ENCODE measurements at places on chromosomes 2 and 18.

DNA sequence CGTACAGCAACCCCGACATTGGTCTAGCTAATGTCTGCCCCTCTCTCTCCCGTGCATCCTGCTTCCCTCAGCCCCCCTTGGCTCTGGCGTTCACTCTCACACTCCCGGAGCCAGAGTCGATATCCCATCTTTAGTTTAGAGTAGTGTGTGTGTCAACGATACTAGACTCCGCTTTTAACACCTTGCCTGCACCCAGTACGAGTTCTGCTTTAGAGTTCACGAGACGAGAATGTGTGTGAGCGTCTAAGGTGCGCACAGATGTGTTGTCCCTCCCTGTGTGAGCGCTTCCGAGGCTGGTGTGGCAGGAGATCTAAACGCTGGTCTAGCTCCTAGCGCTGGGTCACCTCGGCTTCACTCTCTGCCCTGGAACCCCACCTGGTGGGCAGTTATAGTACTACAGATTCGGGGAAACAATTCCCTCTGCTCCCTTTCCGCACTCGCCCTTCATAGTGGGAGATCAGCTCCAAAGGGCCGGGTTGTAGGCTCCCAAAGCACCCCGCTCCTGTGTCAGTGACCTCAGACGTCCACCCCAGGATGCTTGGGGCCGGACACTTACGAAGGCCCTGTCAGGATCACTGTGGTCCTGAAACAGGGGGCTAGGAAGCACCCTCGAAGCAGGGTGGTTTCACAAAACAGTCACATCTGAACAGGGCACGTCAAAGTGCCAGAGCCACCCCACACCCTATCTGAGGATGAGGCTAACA lies 2.6 kb upstream of the CYP26B1 start:
- peak; percentile 84 for DNase-seq

DNA sequence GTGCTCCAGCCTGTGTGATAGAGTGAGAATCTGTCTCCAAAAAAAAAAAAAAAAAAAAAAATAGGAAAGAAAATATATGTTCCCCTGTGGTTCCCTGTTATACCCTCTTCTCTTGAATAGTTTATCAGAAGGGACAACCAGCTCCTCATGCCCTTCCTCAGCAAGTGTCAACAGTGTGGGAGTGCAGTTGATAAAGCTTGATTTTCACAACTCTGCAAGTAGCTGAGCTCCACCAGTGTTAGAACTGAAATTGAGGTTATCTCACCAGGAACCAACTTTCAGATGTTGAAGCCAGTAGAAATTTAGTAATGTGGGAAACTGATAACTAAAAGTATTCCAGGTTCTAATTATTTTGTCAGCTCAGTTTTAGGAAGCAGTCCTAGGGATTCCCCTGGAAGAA lies 25.1 kb downstream of the NEDD4L start:
- no peak for DNase-seq

- DNase-seq, result peak; percentile 2
These were observed 28.9 kb downstream of the OSBPL1A start for GRCh38 chr18:24368749-24369148.

DNA sequence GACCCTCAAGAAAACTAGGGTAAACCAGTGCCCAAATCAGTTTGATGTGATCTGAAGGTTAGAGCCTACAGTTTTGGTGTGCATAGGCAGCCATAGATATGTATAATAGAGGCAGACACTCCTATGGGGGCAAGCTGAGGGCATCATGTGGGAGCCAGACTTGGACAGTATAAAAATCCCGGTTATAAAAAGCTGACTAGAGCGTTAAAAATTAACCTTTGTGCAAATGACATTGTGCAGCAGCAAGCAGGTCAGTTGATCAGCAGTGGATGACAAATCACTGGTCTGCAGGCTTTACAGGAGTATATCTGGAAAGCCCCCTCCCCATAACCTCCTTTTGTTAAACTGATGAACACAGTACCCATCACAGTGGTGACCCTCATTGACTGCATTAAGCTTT lies 107.8 kb downstream of the CTNNA2 start:
- DNase-seq, result no peak

DNA sequence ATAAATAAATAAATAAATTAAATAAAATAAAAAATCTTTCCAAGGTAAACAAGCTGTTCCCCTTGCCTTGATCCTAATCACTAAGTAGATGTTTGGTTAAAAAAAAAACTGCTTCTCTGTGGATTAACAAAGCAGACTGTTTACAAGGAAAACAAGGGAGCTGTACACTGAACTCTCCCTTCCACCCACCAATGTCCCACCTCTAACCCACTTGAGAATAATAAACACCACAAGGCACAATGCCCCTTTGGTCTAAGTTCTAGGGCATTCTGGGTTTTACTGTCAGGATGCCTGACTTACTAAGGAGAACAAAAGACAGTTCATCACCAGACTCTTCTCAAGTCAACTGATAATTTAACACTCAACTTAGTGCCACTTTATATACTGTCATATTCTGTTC lies 83.5 kb downstream of the NCKAP1 start:
- DNase-seq, result no peak

DNA sequence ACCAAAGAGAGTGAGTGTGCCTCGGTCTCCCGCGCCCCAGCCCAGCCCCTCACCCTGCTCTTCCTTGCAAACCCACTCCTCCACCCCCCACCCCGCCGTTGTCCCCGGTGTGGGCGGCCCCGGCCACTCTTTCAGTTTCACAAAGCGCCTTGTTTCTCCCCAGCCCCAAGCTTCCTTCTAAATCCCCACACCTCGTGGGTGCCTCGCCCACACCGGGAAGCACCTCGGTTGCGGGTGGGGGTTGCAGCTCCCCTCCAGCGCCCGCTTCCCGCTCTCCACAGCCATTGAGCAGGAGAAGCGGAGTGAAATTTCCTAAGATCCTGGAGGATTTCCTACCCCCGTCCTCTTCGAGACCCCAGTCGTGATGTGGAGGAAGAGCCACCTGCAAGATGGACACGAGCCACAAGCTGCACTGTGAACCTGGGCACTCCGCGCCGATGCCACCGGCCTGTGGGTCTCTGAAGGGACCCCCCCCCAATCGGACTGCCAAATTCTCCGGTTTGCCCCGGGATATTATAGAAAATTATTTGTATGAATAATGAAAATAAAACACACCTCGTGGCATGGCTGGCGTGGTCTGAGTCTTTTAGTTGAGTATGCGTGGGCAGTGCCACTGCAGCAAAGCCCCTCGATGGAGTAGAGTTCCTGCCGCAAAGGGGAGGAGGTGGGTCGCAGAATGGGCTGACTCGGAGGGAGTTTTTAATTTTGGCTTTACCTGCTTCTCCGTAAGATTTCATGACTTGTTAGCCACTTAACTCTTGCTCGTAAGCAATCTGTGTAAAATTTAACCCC lies 848 bp downstream of the TMSB10 start:
- DNase-seq, result peak; percentile 55

DNA sequence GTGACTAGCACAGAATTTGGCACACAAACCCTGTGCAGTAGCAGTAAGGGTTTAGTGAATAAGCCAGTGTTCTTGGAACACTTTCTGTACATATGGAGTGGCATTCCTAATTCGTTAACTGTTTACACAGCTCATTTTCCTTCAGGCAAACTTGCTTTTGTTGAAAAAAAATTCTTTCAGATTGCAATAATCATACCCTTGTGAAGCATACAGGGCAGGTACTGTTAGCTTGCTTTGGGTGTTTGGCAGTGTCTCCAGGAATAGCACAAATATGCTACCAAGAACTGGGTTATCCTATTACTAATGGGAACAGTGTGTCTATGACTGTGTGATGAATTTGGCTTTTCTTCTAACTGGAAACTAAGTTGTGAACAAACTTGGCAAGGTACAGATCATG lies 33.4 kb downstream of the UGP2 start:
- peak; percentile 72 for DNase-seq

DNA sequence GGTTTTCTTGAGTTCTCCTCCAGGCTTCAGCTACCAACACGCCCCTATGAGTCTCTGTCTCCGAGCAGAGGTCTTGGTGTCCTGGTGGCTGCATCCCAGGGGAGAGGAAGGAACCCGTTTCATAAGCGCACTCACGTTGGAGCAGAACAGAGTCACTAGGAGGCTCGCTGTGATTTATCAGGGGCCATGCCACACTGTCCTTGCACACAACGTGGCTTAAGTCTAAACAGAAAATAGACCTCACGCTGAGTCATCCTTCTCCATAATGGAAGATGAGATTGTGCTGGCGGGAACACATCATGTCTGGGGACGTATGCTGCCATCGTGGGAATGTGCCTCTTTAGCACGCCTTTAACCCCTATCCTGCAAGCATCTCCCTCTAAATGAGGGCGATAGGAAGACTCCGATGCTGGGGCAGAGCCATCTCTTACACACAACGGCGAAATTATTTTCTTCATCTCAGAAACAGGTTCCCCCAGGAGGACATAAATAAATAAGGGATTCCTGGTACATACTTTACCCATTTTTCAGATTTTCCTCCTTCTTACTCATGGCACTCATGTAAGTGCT lies 211.4 kb downstream of the KLHL29 start:
- no peak for DNase-seq

GRCh38 chr2:61233581-61233980 lies 71.6 kb downstream of the C2orf74 start:
- DNase-seq, result peak; percentile 13

GRCh38 chr2:218234521-218234920 lies 17.5 kb downstream of the ARPC2 start:
- no peak for DNase-seq

DNA sequence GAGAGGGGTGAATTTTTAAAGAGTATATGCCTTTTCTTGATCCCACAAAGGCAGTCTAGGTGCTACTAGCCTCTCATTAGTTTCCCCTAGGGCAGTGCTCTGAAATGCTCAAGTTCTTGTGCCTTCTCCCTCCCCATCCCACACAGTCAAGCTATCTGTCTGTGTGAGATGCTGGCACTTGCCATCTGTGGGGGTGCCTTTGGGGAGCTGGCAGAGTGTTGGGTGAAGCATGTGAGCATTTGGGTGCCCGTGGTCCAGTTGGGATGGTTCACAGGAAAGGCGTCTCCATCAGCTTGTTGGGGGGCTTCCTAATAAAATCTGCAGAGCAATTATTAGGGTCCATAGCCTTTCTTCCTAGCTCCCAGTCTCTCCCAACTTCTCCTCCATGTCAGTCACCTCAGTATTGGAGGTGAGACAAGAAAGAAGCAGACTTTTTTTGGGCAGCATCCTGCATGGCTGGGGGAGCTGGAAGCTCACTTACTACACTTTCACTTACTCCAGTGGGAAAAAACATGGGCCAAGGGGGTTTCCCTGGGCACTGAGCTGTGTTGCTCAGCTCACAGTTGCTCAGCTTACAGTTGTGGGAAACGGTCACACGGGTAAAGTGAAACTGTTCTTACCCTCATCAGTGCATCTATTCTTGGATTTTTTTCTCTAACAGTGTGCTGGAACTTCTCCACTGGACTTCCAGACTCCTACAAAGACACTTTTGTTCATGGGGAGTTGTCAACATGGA lies 29.3 kb downstream of the COLEC11 start:
- no peak for DNase-seq

Data from GM23248 (cell line).